ENCODE measurements at places on chromosomes 5 and 9.

DNA sequence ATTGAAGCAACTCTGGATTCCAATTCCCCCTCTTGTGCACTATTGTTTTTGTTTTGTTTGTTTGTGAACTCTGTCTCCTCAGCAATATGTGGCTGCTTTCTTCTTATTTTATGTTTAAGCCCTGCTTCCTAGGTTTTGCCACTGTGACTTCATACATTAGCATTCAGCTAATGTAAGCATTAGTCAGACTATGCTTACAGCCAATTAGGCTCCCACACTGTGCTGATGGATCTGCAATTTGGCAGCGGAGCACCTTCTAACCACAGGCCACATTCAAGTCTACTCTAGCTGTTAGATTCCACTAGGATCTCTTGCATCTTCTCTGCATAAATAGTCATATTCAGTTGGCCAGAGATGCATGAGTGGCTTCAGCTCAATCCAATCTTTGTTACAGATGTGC, 9.6 kb upstream of the BICD2 start:
- DNase-seq, result no peak

DNA sequence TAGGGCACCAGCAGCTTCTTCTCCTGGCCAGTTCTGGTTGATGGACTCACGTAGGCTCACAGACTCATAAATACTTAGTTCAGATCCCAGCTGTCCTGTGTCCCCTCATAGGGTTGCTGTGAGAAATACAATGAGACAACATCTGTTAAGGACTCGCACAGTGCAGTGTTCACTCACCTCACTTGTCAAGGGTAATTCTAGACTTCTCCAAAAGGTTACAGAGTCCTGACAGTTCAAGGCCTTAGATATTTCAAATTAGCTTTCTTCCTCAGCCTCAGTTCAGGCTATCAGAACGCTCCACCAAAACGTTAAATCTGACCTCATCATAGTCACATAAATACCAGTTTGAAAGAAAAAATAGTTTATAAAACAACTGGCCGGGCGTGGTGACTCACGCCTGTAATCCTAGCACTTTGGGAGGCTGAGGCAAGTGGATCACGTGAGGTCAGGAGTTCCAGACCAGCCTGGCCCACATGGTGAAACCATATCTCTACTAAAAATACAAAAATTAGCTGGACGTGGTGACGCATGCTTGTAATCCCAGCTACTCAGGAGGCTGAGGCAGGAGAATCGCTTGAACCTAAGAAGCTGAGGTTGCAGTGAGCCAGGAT, 106.3 kb downstream of the UGCG start:
- DNase-seq, result no peak

DNA sequence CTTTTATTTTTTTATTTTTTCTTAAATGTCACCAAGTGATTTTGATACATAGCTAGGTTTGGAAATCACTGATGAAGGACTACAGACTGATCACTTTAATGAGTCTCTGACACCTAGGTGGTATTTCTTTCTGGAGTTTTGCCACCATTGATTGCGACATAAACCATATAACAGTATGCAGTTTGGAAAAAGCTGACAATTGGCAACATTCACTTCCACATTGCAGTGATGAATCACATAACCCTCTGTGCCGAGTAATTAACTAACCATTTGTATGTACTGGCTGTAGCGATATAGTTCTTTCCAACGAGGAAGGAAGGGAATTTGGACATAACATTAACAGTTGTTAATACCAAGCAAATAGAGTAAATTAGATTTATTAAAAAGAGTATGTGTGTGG, 222.9 kb upstream of the EFNA5 start:
- DNase-seq, result no peak

DNA sequence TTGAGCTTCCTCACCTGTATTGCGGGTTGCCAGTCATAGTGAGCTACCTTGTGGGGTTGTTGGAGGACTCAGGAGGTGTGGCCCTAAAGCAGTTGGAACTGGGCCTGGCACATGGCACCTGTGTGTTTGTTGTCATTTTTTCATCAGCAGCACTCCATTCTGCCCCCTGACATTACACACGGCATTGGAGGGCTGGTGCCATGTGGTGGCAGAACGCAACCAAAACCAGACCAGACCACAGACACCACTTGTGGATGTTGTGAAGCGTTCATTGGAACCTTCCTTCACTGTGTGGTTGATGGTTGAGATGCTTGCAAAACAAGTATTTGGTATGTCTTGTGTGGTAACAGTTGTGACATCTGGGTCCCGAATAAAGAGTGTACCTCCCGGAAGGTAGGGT, 113.2 kb upstream of the ERCC6L2 start:
- DNase-seq, result no peak

DNA sequence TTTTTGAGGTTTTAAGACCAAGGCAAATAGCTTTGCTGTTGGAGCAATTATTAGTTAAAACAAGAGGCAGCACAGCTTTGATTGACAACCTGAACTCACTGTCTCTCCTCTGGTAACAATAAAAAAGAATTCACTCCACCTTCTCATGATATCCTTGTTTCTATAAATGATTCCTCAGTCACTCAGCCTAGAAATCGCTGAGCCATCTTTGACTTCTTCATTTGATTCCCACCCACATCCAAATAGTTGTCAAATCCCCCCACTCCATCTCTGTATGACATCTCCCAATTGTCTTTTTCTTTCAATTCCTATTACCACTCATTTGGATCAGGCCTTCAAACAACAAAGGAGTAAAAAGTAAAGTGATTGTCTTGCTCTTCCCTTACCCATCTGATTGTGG, 266.4 kb downstream of the MCTP1 start:
- DNase-seq, result no peak

Measured in hematopoietic multipotent progenitor cell treated with erythropoietin and hydrocortisone succinate and interleukin-3 and kit ligand, for 17 days (in vitro differentiated cells).